ENCODE measurements at places on chromosomes 4 and X.

GRCh38 chr4:109290918-109291317 lies 11.5 kb downstream of the COL25A1 start:
- DNase-seq: no peak

GRCh38 chr4:42280327-42281095 lies 116.8 kb upstream of the SHISA3 start:
- DNase-seq: peak; percentile 48

GRCh38 chr4:116215622-116216021 lies 869.8 kb downstream of the TRAM1L1 start:
- no peak for DNase-seq

DNA sequence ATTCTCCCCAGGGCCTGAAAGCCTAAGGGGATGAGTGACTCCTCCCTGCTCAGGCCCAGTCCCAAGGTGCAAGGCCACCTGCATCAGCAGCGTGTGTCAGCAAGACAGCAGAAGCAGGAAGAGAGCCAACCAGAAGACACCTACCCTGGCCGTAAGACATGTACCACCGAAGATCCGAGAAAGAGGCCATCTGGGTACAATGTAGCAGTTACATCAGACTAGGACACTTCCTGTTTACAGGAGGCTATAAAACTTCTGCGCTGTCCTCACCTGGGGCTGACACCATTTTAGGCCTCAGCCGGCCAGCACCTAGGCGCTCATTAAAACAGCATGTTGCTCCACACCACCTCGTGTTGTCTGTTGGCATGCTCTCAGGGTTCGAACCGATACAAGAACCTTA lies 19.1 kb upstream of the HERC6 start:
- DNase-seq: no peak
